ENCODE measurements at places on chromosomes 13 and 19. TPM values are rescaled to one million over a fixed set of nuclear protein-coding genes. Genes with fewer than 3 reads are reported as not detected.

Gene MISP3
- total RNA-seq = 2.2 TPM

DNA sequence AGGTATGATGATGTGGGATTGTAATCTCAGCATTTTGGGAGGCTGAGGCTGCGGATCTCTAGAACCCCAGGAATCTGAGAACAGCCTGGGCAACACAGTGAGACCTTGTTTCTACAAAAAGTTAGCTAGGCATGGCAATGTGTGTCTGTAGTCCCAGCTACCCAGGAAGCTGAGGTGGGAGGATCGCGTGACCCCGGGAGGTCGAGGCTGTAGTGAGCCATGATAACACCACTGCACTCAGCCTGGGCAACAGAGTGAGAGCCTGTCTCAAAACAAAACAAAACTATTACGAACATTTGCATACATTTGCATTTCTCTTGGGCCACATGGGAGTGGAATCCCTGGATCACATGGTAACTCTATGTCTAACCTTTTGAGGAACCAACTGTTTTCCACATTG lies 1.6 kb downstream of the C19orf44 start:
- no peak for DNase-seq

Gene CD37
- total RNA-seq = not detected

DNA sequence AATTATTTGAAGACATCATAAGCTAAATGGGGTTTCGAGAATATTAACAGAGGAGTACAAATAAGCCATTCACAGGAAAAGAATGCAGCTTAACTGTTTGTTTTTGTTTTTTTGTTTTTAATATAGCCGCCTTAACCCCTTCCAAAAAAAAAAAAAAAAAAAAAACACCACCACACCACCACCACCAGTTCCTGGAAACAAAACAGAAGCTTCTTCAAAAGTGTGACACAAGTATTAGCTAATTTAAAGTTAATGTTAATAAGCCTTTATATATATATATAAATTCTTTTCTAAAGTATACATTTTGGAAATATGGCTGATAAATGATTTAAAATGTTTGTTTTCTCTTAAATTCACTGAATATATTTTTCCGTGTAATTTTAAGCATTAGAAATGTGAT lies 1.4 kb downstream of the RAP2A start:
- DNase-seq = no peak

Gene ZNF563
- 3.8 TPM for total RNA-seq

DNA sequence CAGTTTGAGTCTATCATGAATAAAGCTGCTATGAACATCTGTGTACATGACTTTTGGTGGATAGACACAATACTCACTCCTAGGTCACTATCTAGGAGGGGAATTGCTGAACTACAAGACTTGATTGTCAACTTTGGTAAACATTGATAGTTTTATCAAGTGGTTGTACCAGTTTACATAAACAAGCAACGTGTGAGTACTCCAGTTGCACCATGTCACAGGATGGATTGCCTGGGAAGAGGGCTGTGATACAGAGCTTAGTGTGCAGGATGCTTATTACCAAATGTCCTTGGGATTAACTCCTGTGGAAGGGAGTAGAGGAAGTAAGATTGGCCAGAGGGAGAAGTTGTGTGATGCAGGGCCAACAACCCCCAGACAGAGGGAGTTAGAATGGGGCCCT lies 37.7 kb downstream of the RAP2A start:
- DNase-seq = no peak

Gene ZNF723
- not detected for total RNA-seq

Gene KLF16
- 30.6 TPM for total RNA-seq

DNA sequence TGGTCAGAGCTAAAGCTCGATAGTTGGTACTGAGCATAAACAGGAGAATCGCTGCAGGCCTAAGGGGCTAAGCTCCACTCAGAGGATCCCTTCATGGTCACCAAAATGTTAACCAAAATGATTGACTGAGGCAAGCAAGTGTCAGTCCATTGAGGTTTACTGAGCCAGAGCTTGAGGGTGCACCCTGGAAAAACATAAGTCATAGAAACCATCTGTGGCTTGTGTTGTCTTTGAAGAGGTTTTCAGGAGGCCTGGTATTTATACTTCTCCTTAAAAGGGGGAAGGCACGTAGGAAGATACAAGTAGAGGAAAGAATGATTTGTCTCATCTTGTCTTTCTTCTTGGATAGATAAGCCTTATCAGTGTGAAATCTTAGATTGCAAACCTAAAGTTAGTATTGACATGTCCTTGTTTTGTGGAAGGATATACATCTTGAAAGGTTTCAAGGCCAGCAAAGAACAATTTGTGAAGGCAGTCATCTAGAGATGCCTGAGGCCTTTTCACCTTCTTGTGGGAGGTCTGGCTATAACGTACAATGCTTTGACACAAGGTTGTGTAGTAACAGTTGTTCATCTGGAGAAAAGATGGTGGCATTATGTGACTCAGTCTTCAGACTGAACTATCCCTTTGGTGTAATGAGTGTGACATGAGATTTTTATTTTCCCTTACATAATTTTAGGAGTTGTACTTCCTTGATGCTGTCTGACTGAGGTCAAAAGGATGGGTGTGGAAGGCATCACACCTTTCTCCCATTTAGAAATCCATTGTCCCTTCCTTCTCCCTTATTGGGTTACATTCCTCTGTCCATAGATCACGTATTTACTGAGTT lies 14.7 kb upstream of the CEACAM6 start:
- no peak for DNase-seq

GRCh38 chr19:36112678-36113077 lies 1.7 kb downstream of the OVOL3 start:
- DNase-seq = no peak

Gene ZNF90
- total RNA-seq = 47.2 TPM

DNA sequence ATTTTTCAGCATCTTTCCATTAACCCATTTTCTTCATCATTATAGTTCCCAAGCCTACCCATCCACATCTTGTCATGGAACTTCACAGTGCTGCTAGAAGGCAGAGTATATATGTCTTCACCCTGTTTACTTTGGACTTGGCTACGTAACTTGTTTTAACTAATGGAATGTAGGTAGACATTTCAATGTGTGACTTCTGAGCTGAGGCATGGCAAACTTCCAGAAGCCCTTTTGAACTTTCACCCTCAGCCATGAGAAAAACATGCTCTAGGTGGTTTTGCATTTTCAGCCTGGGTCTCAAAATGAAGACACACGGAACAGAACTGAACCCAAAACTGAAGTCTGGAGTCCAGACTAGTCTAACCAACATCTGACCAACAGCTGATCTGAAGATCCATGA lies 3.2 kb downstream of the TEX30 start:
- DNase-seq = no peak

GRCh38 chr13:84377106-84377505 lies 494.8 kb upstream of the SLITRK1 start:
- DNase-seq = no peak

- DNase-seq = no peak
Measured at GRCh38 chr13:97696921-97697320, 256.6 kb upstream of the IPO5 start.

Gene TNFSF11
- total RNA-seq = not detected

GRCh38 chr13:75319254-75319653 lies 162.7 kb downstream of the TBC1D4 start:
- DNase-seq = no peak

Gene DENND1C
- total RNA-seq = not detected

DNA sequence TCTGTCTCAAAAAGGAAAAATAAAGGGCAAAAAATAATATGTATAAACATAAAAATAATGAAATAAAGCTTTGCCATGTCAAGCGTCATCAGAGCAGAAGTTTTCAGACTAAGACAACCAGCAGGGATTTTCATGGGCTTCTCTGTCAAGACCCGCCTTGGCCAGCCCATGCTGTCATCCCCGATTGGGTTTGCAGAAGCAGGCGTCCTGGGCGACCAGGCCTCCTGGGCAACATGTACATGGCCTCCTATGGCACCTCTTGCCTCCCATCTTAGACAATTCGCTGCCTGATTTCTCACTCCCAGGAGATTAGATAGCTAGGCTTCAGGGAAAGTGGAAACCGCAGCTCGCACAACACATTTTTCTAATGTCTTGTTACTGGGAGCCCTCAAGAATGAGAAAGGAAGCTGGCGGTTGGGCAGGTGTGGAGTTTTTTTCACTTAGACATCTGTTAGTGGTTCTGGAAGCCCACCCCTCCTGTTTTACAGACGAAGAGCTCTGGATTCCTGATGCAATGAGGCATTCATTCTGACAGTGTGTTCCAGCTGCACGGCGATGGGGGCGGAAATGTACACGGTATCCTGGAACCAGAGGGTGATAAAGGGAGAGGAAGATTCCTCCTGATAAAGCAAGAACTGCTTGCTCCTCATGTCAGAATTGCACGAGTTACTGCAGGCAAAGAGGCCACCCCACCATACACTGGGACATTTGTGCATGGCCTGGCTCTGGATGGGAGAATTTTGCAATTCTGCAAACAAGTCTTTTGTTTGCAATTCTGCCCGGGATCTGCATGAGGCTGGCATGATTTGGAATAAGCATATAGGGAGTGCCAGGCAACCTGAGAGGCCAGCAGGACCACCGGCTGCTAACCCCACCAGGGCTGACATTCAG lies 47.4 kb upstream of the KATNAL1 start:
- no peak for DNase-seq

Gene RUBCNL
- total RNA-seq = 1.9 TPM

DNA sequence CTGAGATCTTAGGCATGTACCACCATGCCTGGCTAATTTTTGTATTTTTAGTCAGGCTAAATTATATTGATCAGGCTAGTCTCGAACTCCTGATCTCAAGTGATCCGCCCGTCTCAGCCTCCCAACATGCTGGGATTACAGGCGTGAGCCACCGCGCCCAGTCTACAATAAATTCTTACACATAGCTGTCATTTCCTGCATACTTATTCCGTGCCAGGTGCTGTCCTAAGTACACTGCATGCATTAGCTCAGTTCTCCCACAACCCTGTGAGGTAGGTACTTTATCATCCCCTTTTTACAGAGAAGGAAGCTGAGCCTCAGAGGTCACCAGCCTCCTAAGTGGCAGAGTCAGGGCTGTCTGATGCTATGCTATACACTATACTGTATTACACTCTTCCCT lies 7.2 kb upstream of the RHPN2 start:
- DNase-seq = no peak

- no peak for DNase-seq
Measured at GRCh38 chr13:97133955-97134354, 88.2 kb upstream of the MBNL2 start.

DNA sequence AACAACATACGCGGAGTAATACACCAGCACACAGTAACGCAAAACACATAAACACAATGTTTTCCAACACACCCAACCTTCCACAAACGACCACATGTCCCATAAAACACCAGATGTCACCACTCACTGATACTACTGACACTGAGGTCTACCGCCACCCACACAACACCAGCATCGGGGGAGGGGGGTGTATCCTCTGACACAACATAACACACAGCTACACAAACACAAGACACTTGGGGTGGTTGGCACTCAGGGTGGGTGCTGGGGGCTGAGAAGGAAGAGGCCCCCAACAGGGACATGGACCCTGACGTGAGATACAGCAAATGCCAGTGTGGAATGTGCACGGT lies 1.5 kb upstream of the KCNN4 start:
- no peak for DNase-seq

DNA sequence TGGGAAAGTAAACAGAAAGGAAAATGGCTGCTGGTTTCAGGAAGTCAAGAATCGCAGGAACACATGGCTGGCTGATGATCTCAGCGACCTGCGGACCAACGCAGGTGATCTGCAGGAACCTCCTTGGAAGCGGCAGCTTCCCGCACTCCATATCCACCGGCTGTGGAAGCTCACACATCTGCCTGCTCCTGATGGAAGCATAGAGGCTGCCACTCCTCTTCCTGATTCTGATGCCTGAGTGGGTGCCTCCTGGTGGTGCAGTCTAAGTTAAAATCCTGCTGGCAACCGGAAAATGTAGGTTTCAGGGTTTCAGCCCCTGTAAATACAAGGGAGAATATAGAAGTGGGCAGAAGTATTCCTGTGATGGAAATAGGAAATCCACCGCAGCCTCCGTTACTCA lies 75.5 kb downstream of the TNFSF13B start:
- no peak for DNase-seq
